Epithelial cell of alveolus of lung (primary cell): ENCODE measurements at places on chromosomes 3 and 15. TPM values are rescaled to one million over a fixed set of nuclear protein-coding genes. Genes with fewer than 3 reads are reported as not detected.

Gene MSL2
- 11.1 and 15.5 TPM in 2 replicates for total RNA-seq

Gene SOX14
- total RNA-seq, result not detected in 2 replicates

Gene ZNF860
- total RNA-seq, result 0.52 and 1.5 TPM in 2 replicates

Gene QRICH1
- 63.8 and 100 TPM in 2 replicates for total RNA-seq

Gene GREM1
- total RNA-seq, result 96.8 and 140 TPM in 2 replicates

Gene CHRNB4
- not detected in 2 replicates for total RNA-seq

Gene TRAIP
- 1.4 and 4.5 TPM in 2 replicates for total RNA-seq

Gene TGM5
- not detected in 2 replicates for total RNA-seq

Gene CFAP100
- total RNA-seq, result not detected in 2 replicates

Gene SNX33
- total RNA-seq, result 21.2 and 24.2 TPM in 2 replicates

Gene SNURF
- 1.7 and 9.7 TPM in 2 replicates for total RNA-seq

Gene DUSP7
- total RNA-seq, result 9.6 and 14.2 TPM in 2 replicates

Gene GABRA5
- 0.24 and 0.26 TPM in 2 replicates for total RNA-seq

Gene HES1
- 2.2 and 29.2 TPM in 2 replicates for total RNA-seq

Gene ZNF502
- total RNA-seq, result 4.5 and 6.5 TPM in 2 replicates

Gene LMAN1L
- total RNA-seq, result not detected in 2 replicates

Gene IL16
- total RNA-seq, result 2.7 and 3.2 TPM in 2 replicates

Gene FANCD2
- total RNA-seq, result 14.4 and 20.2 TPM in 2 replicates

Gene OXTR
- 0.72 and 4.3 TPM in 2 replicates for total RNA-seq

Gene GUCA1C
- total RNA-seq, result not detected in 2 replicates
